ENCODE measurements at places on chromosomes 4 and X.

DNA sequence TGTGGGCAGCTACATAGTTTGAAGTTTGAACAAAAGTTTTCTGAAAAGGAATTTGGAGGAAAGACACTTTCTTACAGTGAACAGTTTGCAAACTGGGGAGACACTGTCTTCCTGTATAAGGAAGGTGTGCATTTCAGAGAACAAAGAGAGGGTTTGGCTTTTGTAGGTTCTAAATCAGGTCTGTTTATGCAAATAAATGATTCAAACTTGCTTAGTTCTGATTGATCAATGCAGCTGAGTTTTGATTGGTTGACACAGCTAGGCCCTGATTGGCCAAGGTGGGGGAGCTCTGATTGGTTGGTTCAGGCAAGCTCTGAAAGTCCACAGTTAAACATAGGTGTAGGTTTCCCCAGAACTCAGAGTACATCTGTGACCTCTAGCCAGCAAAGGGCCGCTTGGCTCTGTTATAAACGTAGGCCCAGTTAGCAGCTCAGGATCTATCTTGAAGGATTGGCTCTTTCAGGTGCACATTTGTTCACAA, 63.0 kb upstream of the ENPP6 start:
- no peak for DNase-seq

- no peak for DNase-seq
Measured at GRCh38 chr4:29142708-29143107, 1577.5 kb upstream of the PCDH7 start.

DNA sequence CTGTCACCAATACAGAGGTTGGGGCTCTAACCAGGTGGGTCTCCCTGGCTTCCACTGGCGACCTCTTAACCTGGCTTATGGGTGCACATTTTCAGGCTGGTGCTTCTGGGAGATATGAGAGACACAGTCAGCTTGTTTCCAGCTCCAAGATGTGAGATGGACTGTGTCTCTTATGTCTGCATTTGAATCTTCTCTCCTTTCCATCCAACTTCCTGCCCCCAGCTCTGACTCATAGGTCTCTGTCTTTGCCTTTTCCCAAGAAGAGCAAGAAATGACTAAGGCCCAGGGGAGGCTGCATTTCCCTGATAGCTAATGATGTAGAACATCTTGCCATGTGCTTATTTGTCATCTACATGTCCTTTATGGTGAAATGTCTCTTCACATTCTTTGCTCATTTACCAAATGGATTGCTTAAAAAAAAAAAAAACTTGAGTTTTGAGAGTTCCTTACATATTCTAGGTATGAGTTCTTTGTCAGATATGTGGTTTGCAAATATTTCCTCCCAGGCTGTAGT, 3.2 kb upstream of the UXT start:
- DNase-seq = no peak

DNA sequence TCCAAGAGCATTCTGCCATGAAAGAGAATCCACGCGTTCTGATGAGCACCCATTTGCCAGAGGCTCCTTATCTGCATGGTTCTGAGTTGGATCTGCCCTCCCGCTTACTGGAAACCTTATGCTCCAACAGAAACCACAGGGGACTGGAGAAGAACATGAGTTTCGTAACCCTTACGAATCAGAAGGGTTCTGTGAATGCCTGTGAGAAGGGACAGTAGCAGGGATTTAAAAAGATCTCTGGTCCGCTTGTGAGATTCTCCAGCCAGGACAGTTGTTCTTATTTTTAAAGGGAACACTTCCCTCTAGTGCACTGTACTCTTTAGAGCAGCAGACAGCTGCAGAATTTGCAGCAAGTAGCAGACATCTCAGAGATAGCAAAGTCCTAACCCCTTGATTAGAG, 22.5 kb upstream of the CENPU start:
- DNase-seq = no peak

DNA sequence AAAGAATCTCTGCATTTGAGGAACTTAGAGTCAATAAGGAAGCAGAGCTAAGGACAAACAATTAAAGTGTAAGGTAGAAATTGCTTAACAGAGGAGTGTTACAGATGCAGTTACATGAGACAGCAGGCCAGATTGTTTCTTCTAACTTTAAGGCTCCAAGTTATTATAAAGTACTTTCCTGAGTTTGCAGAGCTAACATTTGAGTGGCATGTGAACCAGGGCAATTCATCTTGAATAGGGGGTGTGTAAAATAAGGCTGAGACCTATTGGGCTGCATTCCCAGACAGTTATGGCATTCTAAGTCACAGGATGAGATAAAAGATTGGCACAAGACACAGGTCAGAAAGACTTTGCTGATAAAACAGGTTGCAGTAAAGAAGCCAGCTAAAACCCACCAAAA, 7.6 kb upstream of the LNX1 start:
- DNase-seq = no peak

DNA sequence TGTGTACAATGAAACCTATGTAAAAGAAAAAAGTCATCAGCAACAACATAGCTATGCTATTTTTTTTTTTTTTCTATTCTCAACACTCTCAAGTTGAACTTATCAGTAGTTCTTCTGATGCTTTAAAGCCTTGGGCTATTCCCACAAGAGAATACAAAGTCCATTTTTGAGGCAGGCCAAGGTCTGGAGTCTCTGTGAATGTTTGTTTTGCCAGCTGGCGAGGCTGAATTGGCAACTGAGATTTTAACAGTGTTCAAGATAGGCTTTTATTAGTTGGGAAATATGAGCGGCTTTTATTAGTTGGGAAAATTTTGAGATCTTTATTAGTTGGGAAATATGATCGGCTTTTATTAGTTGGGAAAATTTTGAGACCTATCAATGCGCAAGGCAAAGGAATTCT, 336.6 kb downstream of the SLITRK2 start:
- no peak for DNase-seq

- DNase-seq = peak; percentile 47
Measured at GRCh38 chr4:8228319-8229250, 29.5 kb downstream of the SH3TC1 start.

DNA sequence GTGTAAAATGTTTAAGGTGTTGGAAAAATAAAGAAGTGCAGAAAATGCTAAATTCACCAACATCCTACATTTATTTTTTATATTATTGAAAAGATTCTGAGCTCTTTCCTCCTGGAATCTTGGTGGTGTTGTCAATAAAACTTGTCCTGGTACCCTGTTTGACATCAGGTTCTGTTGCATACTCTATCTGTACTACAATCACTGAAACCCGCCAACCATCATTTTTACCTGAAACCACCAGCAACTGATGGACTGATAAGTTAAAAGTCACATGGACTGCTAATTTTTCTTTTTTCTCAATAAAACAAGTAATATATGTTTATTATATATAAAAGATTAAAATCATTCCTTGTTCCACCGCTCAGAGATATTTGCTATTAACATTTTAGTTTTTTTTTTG, 23.4 kb downstream of the STAP1 start:
- DNase-seq = no peak

- DNase-seq = no peak
Measured at GRCh38 chr4:177077095-177077971, 232.3 kb upstream of the NEIL3 start.
